HT-29 (cell line): ENCODE measurements at places on chromosomes 11 and 22.

GRCh38 chr11:57480409-57481137 lies 20.2 kb downstream of the RTN4RL2 start:
- peak; percentile 76 for DNase-seq

DNA sequence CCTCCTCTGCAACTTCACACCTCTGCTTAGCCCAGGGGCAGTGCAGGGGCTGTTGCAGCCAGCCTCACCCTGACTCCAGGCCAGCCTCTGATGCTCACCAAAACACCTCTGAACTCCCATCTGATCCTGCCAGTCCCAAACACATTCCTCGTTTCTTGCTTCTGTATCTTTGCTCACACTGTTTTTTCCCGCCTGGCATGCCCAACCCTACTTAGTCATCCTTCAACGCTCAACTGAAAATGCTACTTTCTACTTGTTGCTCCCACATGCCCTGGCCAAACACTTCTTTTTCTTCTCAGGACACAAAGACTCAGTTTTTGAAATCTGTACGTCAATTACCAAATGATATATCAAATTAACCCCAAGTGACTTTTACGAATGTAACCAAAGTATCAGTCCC lies 140.8 kb upstream of the ZBED5 start:
- DNase-seq, result no peak

GRCh38 chr22:33400891-33401290 lies 342.7 kb upstream of the SYN3 start:
- DNase-seq, result no peak

GRCh38 chr11:69121621-69122325 lies 34.0 kb upstream of the SMIM38 start:
- DNase-seq, result no peak

GRCh38 chr11:116065986-116066385 lies 561.8 kb upstream of the CADM1 start:
- no peak for DNase-seq

DNA sequence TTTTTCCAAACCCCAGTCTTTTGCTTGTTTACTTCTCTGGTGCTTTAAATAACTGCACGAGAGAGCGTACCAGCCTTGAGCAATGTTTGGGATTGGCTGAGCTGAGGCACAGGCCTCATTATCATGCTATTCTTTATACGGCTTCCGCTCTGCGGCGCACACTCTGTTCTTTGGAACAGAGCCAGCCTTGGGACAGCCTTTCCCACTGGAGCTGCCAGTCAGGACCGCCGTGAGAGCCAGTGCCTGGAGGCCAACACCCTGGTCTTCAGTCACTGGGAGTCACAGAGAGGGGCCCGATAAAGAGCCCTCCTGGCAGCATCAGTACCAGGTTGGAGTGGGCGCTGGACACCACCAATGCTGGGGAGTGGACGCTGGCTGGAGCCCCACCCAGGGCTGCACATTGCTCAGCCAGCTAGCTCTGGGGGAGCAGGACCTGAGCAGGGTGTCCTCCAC lies 125.6 kb downstream of the BCR start:
- no peak for DNase-seq

DNA sequence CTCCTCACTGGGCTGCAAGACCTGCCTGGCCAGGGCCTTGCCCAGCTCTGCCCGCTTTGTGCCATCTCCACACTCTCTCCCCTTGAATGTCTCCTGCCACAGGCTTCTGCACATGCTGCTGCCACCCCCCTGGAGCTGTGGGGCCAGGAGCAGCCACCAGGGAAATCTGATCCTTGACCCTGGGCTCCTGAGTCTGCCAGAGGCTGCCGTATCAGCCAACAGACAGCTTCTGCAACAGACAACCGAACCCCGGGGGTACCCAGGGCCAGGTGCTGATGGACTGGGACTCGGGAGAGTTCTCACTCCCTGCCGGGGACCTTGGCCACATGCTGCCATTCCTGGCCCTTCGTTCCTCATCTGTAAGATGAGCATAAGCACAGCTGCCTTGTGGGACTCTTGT lies 3.3 kb upstream of the PPARA start:
- DNase-seq, result no peak

GRCh38 chr11:95137299-95137698 lies 47.7 kb downstream of the ENDOD1 start:
- no peak for DNase-seq

DNA sequence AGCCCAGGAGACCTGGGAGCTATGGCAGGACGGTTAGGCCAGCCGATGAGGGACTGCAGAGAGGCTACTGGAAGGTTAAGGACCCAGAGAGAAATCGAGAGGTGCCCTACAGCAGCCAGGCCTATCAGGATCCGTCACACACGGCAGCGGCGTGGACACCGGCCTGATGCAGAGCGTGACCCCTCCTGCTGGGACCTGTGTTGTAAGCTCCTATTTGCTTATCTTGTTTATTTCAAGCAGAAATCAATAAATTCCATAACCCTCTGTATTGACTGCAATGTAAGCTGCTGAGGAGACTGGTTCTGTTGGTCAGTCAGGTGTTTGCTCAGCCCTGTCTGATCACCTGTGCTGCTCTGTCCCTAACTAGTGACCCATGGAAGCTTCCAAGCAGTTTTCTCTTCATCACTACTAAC lies 39.9 kb downstream of the PPP2R1B start:
- DNase-seq, result no peak
